ENCODE measurements at places on chromosomes 12 and 14.

DNA sequence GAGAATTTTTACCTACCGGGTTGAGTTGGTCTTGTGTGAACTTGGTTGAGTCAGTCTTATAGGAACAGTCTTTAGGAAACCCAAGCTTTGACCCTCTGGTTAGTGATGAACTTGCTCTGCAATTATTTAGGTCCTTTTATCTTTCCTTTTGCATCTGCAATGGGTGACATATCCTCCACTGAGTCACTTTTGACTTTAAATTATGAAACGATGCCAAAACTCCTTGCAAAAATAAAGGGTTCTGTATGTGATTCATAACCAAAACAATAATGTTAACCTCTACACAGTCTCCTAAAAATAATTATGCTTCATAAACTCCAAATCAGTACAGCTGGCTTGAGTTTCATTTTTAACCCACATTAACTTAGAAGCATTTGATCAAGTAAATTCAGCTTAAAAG is 979.4 kb downstream of the GALC start:
- no peak for DNase-seq

- DNase-seq: no peak
These were observed 20.4 kb downstream of the EIF2B2 start for GRCh38 chr14:75023108-75023507.

GRCh38 chr12:71439613-71440344 is at the start of gene LGR5:
TSS of gene LGR5 (plus strand) at chr12:71439798. CDS start at chr12:71440081, 283 bp downstream.
- DNase-seq: peak; percentile 64

DNA sequence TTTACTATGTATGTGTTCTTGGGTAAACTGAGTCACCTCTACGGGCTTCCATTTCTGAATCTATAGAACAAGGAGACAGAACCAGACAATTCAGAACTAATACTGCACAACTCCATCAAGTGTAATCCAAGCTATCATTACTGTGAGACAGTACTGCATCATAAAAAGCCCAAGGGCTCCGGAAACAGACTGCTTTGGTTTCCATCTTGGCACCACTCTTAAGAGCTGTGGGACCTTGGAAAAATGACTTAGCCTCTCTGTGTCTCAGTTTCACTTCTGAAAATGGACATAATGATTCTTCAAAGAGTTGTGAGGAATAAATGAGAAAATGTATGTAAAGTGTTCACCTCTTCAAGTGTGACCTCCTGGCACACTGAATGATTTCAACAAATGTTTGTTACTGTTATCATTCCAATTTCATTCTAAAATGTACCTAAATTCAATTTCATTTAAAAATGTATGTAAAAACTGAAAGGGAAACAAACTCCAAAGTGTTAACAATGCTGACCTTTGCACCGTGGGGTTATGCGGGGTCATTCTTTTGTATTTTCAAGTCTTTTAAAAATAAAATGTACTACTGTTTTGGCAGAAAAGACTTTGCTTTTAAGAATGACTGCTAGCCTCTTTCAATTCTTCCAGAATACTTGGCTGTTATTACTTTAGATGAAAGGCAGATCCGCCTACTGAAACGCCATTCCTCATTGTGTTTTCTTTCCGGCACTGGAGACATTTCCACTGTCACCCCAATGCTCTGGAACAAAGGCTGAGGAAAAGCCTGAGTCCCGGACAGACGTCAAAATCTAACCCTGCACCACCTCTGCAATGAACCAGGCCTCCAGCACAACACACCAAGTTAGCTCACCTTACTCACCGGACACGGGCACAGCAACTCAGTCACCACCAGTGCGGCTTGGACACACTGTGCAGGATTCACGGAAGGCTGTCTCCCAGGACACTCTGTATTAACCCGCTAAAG is 62.8 kb downstream of the TMCC3 start:
- DNase-seq: no peak

GRCh38 chr14:32137313-32137712 is 60.2 kb downstream of the ARHGAP5 start:
- DNase-seq: no peak

DNA sequence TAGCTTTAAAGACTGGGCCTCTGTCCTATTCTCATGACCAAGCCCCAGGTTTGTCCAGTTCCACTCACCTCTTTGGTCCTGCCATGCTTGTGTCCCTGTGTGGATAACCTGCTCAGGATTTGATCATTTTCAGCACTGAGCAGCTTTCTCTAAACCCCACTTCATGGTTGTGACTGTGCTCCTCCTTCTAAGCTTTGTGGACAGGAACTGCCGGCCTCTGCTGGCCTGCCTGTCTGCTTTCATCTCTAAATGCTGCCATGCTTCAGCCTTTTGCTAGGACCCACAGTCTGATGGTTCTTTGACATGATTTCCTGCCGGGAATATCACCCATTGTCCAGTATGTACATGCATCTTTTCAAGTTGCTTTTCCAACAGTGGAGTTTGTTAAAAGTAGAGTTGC is 53.9 kb upstream of the STXBP6 start:
- no peak for DNase-seq
